ENCODE measurements at places on chromosomes 5 and 9. TPM values are rescaled to one million over a fixed set of nuclear protein-coding genes. Genes with fewer than 3 reads are reported as not detected.

- DNase-seq = no peak
Observed at GRCh38 chr5:13909271-13909670, 35.2 kb downstream of the DNAH5 start.

DNA sequence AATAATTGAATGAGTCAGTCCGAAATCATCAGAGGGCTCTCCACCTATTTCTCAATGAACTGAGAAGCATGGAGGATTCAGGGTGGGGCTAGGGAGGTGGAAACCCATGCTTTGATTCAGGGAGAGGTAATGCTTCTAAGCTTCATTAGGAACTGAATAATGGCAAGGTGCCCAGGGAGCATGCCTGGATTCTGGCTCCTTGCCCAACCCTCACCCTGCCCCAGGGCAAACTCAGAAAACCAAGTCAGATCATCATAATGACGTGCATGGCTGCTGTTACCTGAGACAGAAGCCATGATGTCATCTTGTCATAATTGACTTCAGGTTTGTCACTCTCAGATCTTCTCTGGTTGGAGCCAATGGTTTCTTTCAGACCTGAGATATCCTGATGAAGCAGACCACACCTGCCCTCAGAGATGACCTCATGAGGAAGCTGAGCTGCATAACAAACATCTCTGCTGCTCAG, 199.6 kb downstream of the SYK start:
- no peak for DNase-seq

GRCh38 chr5:33114361-33114760, 326.4 kb upstream of the TARS1 start:
- DNase-seq = no peak

DNA sequence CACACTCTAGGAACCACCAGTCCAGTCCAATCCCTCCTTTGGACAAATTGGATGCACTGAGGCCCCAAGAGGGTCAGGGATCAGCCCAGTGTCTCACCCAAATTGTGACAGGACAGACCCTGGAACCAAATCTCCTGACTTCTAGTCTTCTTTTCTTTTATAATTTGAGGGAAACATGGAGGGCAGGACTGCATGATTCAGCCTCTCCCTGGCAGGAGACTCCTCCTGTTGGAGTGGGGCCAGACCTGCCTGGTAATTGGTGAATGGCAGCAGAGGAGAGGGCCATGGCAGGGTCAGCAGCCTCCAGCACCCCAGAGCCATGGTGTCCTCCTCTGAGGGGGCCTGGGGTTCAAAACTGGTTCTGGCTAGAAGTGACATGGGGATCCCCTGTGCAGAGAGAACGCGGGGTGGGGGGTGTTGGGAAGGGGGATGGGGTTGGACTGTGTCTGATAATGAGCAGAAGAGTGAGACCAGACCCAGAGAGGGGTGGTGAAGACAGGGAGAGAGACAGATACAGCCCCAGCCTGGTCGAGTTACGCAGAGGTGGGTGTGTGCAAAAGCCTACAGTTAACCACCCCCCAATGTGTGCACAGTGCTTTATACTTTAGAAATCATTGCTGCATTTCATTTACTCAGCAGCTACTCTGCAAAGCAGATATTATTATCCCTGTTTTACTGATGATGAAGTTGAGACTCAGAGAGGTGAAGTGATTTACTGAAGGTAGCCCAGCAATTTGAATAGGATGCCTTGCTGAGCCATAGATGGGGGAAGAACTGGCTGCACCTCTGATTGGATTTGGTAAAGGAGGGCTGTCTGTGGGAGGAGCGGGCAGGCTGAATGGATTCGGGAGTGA, 3.8 kb upstream of the SYNPO start:
- DNase-seq = no peak

DNA sequence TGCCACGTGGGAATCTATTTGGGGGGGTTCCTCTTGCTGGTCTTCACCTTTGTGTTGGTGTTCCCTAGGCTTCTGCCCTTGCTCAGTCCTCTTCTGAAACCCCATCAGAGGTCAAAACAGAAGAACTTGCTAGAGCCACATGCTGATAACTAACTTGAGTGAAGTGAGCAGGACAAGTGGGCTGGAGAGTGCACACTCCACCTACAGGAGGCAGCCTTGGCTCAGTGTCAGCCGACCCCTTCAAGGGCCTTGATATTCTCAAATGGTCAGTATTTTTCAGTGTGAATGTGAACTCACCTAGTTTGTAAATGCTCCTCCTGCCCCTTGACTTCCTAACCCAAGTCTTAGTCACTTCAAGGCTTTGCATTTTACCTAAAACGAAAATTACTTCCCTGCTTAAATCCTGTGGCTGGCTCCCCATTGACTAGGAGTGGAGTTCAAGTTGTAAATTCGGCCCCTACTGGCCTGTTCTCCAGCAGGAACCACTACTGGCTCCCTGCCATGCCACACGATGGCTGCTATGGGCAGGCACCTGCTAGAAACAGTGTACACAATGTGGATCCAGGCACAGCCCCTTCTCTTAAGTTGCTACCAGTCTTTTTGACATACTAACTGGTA, 3.6 kb upstream of the SLC1A3 start:
- no peak for DNase-seq

GRCh38 chr5:158086856-158087255, 227.9 kb upstream of the CLINT1 start:
- no peak for DNase-seq

- no peak for DNase-seq
Observed at GRCh38 chr9:91282292-91282691, 79.4 kb downstream of the AUH start.

GRCh38 chr5:138724470-138725146, 28.6 kb upstream of the CTNNA1 start:
- no peak for DNase-seq

- DNase-seq = no peak
Observed at GRCh38 chr5:96885518-96886338, 9.4 kb downstream of the ERAP2 start.

DNA sequence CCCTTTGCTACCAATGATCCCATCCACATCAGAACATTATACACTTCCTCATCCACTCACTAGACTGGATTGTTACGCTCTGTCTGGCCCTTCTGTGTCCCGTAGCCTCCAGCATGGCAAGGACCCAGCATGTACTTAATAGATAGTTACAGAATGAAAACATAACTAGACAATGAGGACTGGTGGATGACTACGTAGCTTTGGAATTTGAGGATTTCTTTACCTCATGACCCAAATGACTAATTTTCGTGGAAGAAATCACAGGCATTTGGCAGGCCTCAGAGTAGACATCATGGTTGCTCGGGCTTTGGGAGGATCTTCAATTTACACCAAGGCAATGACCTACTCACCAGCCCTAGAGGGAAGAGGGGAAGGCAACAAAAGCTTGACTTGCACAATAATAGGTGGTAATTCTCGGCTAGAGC, 299.8 kb downstream of the TLE1 start:
- no peak for DNase-seq

DNA sequence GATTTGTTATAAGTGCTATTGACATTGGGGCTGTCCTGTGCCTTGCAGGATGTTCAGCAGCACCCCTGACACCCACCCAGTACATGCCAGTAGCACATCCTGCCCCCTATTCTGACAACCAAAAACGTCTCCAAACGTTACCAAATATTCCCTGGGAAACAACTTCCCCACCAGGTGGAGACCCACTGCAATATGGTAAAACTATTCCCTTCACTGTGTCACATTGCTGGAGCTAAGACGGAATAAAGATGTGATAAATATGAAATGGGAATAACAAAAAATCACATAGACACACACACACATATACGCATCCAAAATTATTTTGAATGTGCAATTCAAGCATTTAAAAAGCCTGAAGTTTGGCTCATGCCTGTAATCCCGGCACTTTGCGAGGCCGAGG, 874.3 kb upstream of the DMAC1 start:
- DNase-seq = no peak

DNA sequence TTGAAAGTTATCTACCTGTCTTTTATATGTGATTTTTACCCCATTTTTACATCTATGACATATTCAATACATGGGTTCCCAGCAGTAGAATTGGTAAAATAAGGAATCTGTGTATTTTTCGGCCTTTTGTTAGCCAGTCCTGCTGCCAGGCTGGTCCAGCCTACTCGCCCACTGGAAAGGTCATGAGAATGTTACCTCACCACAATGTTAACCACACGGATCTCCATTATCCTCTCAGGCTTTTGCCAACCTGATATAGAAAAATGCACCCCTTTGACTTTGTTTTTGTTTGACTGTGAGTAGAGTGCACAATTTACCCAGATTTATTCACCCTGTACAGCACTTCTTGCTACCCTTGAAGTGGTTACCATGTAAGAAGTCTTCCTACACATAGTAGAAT, 167.2 kb downstream of the CTNND2 start:
- DNase-seq = no peak

DNA sequence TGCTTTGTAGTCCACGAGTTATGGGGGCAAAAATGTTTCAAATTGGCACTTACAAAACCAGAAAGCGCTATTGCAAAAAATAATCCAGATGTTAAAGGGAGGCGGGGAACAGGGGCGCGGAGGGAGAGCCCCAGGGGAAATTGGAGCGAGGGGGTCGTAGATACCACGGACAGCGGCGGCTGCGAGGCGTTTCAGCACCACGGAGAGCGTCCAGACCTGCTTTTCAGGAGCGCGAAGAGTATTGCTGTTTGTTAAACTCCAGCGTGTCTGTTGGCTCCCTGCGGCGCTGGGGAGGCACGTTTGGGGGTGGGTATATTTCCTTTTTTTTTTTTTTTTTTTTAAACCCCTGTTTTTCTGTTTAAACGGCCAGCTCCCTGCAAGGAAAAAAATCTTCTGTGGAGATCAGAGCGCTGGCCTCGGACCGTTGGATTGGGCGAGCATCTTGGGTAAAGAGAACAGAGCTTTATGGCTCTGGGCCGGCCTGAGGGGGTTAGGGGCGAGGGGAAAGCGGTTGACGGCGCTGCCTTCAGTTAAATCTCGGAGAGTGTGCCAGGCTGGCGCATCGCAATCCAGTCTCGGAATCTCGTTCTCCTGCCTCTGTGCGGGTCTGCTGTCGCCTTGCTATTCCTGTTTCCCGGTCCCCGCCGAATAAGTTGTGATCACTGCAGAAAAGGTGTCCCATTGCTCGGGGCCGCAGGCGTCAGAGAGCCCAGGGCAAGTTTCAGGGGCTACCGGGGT, at the start of gene GLRA1:
Gene GLRA1 (minus strand): TSS at position 288 of the 738 bp plus-strand sequence. CDS start 302 bp downstream, outside the sequence.
- DNase-seq = no peak

DNA sequence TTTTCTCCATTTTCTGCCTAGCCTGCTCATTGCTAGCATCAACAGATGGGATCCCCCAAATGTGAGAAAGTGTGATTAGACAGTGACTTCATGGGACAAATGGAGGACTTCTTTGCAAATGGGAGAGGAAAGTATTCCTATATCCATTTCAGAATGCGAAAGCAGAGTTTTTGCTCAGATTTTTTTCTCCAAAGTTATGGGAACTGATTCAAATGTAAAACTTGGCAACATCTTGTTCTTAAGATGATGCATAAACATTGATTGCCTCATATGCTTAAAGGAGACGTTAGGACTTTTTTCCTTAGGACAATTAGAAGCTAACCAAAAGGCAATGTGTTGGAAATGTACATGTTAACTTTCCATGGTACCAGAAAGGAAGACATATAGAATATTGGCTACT, 704.3 kb upstream of the ZNF608 start:
- DNase-seq = no peak

DNA sequence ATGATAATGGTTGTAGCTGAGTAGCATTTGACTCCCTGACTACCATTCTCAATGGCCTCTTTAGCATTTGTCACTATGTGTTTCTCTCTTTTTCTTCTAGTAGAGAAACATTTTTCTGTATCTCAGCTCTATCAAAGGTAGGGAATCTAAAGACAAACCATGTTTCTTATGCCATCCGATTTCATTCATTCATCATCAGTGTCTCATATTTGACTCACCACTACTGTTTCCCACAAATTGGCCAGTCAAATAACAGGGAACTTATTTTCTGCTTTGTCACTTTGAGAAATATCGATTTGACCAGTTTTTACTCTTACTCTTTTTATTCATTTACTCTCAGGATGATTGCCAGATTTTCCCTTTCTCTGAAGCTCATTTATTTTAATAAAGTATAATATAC, 282.3 kb downstream of the TMEM167A start:
- no peak for DNase-seq

DNA sequence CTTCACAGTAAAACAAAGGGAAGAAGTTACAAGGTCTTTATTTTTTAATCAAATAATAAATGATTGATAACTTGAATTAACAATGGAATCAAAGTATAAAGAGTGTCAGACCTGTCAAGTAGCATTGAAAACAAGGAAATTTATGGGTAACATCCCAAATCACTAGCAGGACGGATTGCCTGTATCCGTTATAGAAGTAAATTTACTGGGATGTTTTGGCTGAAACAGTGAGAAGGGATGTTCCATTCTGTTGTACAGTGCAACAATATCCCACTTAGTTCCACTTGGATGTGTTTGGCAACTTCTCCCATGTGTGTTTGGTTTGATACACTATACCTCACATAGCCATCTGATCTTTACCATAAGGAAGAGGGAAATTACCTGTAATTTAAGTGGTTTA, 421.0 kb upstream of the CHD1 start:
- DNase-seq = no peak

GRCh38 chr5:113162770-113163169, 186.2 kb downstream of the DCP2 start:
- DNase-seq = no peak

DNA sequence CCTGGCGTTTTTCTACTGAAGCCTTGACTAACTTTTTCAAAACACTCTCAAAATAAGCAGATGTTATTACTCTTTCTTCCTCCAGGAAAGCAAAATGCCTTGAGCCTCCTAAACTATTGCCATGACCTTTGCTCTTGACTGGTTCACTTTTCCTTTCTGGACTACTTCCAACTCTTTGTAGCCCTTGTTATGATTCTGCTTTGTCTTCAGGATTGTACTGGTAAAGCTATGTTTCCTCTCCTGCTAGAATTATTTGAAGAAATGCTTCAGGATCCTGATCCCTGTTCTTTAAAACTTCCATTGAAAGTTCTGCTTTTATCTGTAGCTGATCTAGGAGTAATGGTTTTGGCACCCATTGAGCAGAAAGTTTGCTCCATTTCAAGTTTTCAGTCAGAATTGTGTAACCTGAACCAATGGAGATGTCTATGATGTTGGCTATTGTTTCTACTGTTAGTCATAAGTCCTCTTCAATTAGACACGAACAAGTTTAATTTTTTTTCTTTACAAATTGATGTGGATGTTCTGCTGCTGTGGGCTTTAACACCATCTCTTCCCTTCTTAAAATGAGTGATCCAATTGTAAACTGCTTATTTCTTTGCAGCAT, 1356.4 kb downstream of the EFNA5 start:
- no peak for DNase-seq

The NCS1 gene
- 31.0 TPM for total RNA-seq

The LRSAM1 gene
- total RNA-seq = 34.4 TPM

The LHX2 gene
- not detected for total RNA-seq

The DDX46 gene
- 71.4 TPM for total RNA-seq

The EFCAB9 gene
- total RNA-seq = not detected

The PCDHA1 gene
- total RNA-seq = not detected

The ANKRD18B gene
- not detected for total RNA-seq

The UBE2QL1 gene
- total RNA-seq = not detected

The OR13C5 gene
- not detected for total RNA-seq

The NR2F1 gene
- not detected for total RNA-seq

The IL31RA gene
- 2.3 TPM for total RNA-seq

The FIBCD1 gene
- not detected for total RNA-seq

The LIFR gene
- total RNA-seq = not detected
